SK-N-SH treated with all-trans-retinoic acid at 6 μM for 48 hours (cell line): ENCODE measurements at places on chromosomes 6 and 20.

DNA sequence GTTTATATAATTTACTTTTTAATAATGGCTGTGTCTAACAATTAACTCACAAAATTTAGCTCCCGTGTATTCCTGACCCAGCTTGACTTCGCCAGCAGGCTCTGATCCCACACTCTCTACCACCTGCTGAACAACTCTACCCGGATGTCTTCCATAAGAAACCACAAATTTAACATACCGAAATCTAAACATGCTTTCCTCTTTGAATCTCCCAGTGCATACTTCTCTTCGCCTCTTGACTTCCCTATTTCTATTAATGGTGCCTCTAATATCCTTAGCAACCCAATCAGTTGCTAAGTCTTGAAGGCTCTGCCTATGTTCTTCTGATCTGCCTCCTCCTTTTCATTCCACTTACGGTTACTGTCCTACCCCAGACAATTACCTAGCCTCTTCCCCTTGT is 4.6 kb upstream of the MYB start:
- no peak for ATAC-seq

- ATAC-seq: no peak
Measured at GRCh38 chr6:170147832-170148708, 142.8 kb downstream of the DLL1 start.

DNA sequence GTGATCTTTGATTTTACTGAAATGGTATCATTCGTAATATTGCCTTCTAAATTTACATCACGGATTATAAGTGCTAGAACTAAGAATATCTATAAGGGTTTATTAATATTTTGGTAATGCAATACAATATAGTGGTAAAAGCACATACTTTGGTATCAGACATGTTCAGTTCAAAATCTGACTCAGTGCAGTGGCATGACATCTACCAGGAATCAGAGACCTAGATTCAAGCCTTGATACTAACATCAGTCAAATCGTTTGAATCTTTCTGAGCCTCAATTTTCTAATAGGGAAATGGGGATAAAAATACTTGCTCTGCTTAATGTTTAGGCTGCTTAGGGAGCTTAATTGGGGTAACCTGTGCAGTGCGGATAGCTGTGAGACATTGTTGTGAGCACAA is 488.0 kb downstream of the BCKDHB start:
- ATAC-seq: 0 out of 3 replicates have a peak, but pooled peaks have one; percentile 27

- peak; percentile 88 for ATAC-seq
Measured at GRCh38 chr6:151004383-151005024, 139.0 kb downstream of the MTHFD1L start.

GRCh38 chr20:19269737-19270340 is 57.4 kb downstream of the SLC24A3 start:
- ATAC-seq: no peak

GRCh38 chr6:68639826-68640490 is 4.9 kb downstream of the ADGRB3 start:
- ATAC-seq: no peak

- no peak for ATAC-seq
Measured at GRCh38 chr6:190596-191395, 101.5 kb upstream of the DUSP22 start.

GRCh38 chr6:79421707-79422484 is 115.3 kb downstream of the LCA5 start:
- peak; percentile 88 for ATAC-seq

DNA sequence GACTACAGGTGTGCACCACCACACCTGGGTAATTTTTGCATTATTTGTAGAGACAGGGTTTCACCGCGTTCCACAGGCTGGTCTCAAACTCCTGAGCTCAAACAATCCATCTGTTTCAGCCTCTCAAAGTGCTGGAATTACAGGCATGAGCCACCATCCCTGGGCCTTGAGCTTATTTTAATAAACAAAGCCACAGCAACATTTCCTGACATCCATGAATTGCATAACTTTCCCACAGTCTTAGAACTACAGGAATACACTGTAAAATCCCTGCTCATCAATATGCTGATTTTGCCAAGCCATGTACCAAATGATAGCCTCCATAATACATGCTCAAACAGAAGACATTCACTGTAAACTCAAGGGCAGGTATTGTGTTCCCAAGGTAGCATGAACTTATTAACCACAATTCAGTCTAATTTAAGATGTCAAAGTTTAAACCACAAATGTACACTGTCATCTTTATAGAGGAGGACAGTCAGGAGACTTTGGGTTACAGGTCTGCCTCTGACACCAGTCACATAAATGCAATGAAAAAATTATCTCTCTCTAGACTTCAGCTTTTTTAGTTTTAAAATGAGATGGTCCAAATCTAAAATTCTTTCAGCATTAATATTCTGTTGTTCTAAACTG is 40.0 kb downstream of the NUDT3 start:
- no peak for ATAC-seq

GRCh38 chr20:10412591-10413408 is 21.2 kb downstream of the MKKS start:
- ATAC-seq: peak; percentile 59; the same call in 2 of the 3 replicates

DNA sequence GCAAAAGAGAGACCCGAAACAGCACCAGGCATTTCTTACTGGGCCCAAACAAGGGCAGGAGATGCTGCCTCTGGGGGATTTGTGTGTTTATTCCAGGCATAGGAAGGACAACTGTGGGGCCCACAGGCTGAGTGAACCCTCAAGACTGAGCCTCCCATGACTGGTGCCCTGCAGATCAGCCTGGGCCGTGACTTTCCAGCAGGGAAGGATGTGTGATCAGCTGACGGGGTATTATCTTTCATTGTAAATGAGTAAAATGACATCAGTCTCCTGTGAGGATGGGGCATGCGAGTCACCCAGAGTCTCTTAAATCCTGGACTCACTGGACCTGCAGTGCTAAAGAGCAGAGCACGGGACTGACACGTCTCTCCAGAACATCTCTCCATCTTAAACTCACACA is 3.9 kb upstream of the TEAD3 start:
- ATAC-seq: no peak

- no peak for ATAC-seq
Measured at GRCh38 chr6:127581576-127581975, 4.6 kb downstream of the C6orf58 start.

GRCh38 chr6:138601128-138601527 is 101.8 kb upstream of the NHSL1 start:
- ATAC-seq: no peak

GRCh38 chr6:125954735-125955339 is 1.7 kb upstream of the HINT3 start:
- ATAC-seq: no peak

DNA sequence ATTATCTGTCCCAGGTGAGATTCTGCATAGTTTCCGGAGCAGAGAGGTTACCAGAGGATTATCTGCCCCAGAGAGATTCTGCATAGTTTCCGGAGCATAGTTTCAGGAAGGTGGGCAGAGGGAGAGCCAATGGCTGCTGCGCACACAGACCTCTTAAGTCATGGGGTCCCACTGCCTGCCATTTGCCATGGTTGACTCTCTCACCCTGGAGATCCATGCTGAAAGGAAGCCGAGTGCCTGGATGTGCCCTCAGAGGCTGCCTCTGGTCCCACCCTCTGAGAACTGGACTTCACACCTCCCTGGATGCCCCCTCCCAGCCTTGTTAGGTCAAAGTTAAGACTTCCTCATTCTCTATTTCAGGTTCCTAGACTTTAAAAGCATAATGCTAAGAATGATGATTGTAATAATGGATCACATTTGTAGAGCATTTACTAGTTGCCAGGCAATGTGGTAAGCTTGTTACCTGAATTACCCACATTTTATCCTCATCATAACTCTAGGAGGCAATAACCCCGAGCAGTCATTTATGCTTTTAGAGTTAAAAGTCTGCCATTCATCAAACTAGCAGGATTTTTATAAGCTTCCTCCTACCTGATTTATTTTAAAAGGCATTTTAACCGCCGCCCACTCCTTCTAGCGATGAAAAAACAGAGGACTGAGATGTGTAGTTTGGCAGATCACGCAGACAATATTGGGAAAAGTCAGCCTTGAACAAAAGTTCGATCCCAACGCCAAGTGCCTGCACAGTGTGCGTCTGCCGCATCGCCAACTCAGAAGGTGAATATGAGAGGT is 11.9 kb downstream of the SERPINB9 start:
- ATAC-seq: no peak

GRCh38 chr20:58705208-58705926 is 12.8 kb downstream of the NPEPL1 start:
- no peak for ATAC-seq

DNA sequence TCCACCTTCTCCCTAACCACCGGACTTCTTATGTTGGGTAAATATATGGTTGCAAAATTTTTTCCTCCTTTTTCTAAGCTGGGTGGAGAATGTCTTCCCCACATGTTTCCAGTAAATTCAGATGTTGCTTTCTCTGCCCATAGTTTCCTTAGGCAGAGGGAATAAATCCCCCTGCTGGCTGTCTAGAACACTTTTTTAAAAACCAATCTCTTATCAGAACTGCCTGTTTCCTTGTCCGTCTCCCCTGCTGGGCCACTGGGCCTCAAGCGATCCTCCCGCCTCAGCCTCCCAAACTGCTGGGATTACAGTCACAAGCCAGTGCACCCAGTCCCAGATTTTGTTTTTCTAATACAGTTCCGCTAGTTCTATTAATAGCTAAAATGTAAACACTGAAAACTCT is 9.9 kb upstream of the WFDC2 start:
- no peak for ATAC-seq

- ATAC-seq: no peak
Measured at GRCh38 chr6:14925699-14926026, 320.2 kb upstream of the JARID2 start.

DNA sequence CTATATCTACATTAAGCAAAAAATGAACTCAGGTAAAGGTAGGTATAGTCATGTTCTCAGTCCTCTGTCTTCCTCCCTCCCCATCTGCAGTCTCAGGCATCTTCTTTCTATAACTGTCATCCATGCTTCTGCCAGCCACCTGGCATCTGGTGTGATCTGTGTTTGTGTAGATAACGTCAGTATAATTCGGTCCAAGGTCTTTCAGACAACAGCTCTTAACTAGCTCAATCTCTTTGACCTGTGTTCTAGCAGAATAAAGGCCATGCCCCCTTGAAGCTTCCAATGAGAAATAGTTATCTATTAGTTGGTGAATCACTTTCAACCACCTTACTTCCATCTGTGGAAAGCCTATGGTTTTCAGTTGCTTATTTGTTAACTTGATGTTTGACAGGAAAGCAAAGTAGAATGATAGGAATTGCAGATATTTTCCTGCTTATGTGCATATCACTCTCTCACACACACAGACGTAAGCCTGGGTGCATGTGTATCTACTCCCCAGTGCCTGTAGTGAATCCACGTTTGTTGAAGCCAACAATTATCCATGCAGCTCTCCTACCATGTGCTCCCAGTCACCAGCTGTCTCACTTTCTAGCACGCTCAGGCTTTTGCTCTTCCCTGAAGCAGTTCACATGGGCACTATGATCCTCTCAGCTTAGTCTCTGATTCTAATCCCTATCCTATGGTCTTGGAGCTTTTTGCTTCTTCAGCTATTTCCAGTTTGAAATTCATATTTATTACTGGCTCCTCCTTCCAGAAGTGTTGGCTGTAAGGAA is 433.7 kb upstream of the MANEA start:
- no peak for ATAC-seq

DNA sequence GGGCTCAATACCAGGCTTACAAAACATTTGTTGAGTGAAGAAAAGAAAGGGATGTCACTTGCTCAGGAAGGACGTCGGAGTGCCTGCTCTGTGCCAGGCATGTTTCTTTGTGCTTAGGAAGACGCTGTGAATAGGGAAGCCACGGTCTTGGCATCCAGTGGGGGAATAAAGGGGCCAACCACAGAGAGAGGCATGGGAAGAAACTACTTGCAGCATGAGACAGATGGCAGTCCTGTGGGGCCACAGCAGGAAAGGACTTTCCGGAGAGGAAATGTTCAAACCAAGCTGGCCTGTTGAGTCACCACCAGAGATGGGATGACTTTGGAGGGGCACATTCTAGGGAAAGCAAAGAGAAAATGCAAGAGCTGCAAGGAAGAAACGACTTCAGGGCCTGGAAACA is 173.2 kb downstream of the CDH26 start:
- ATAC-seq: no peak

- peak; percentile 17; the same call in 2 of the 3 replicates for ATAC-seq
Measured at GRCh38 chr6:28988536-28989311, 16.4 kb downstream of the ZNF311 start.

- ATAC-seq: peak; percentile 2; the same call in 2 of the 3 replicates
Measured at GRCh38 chr20:44908987-44909871, 631 bp upstream of the PABPC1L start.

DNA sequence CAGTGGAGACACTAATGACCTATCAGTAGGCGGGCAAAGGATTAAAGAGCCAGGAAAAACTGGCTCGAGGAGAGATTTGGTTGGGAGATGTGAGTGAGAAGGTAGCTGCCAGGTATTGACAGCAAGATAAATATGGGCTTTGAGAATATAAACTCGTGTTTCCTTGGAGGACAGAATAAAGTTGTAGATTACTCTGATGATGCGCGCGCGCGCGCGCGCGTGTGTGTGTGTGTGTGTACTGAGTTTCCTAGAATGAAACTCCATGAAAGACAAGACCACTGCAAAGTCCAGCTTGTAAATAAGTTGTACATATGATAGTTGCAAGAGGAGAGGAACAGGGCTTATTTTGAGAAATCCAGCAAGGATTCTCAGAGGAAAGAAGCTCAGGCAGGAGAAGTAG is 13.3 kb upstream of the TREM2 start:
- ATAC-seq: no peak

DNA sequence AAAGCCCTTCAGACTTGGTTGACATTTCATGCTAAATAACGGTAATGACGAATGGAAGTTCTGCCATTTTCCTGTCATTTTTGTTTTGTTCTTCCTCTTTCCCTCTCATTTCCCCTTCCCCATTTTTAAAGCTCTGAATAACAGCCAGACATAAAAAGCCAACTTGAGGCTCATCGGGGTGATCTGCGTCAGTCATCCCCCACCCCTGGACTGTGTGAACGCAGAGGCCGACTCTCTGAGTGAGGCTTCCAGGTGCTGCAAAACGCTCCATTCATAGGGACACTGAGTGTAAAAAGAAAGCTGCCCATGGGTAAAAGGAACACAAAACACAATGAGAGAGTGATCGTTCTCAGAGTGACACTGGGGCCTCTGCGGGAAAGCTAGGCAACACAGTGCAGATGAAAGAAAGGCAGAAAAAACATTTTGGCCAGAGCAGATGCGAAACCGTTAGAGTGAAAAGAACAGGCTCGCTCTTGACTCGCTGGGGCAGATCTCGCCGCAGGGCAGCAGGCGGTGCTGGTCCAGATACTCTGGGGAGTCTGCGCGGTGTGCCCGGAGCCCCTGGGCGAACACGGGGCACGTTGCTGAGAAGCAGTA is 684.8 kb downstream of the QKI start:
- ATAC-seq: no peak

GRCh38 chr6:28607990-28608389 is 82.3 kb downstream of the GPX5 start:
- ATAC-seq: no peak
